Activated CD8-positive, alpha-beta memory T cell treated with anti-CD3 and anti-CD28 coated beads for 1 hour (primary cell): ENCODE measurements at places on chromosomes 1 and 21.

GRCh38 chr21:35540950-35541638 lies 492.0 kb upstream of the RUNX1 start:
- DNase-seq, result no peak

DNA sequence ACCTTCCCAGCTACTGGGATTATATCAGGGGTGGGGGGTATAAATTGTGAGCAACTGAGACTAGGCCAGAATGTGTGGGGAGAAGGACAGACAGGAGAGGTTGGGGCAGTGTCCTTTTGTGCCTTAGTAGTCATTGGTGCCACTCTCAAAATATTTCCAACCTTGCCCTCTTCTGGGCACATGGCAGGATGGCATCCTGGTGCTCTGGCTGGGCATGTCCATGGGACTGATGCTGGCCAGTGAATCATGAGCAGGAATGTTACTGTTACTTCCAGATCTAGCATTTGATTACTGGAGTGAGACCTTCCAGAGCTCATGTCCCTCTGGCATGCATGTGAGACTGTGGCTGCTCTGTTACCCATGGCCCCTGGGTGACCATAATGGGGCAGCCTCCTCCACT lies 151.2 kb downstream of the MATN1 start:
- no peak for DNase-seq

DNA sequence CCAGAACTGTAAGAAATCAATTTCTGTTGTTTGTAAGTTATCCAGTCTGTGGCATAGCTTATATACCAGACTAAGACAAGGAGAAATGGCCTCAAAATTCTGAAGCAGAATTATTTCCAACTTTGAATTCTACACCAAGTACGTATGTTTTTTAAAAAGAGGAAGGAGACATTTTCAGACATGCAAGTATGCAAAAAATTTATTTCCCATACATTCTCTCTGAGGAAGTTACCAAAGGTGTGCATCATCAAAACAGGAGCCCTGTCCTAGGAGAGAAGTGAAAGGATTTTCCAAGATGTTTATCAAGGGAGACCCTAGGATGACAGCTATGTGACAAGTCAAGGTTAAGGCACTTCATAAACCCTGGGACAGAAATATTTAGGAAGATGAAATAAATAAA lies 49.3 kb upstream of the RABGAP1L start:
- DNase-seq, result no peak

GRCh38 chr1:156409439-156409838 lies 40.4 kb downstream of the RHBG start:
- no peak for DNase-seq

GRCh38 chr1:239253032-239253431 lies 133.3 kb upstream of the CHRM3 start:
- DNase-seq, result no peak
